Hindlimb muscle (tissue), 1 donor: ENCODE measurements at places on chromosomes 7 and 10.

DNA sequence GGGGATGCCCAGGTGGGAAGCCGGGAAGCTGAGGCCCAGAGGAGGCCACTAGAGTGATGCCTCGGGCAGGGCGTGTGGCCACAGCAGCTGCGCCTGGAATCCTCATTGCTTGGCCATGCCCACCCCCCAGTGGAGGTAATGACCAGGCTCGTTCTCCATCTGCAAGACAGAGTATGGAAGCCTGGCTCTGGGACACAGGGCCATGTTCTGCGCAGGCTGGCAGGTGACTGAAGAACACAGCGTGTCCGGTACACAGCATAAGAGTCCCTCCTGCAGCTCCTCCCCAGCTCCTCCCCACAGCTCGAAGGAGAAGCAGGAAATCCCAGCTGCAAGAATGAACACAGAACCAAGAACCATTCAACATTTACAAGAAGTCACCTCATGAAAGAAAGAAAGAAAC, 64.8 kb downstream of the SMURF1 start:
- peak; percentile 19 for DNase-seq

DNA sequence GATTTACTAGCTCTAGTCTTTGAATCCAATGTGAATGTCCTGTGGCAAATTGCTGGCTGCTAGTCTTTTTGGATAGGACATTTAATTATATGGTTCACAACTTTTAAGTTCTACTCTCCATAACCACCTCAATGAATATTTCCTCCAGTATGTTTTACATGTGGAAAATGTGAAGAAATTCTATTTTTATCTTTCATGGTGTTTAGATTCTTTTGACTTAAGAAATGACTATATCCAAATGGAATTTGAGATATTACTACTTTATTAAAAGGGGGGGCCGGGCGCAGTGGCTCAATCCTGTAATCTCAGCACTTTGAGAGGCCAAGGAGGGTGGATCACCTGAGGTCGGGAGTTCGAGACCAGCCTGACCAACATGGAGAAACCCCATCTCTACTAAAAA, 202.0 kb downstream of the ARL4A start:
- no peak for DNase-seq

GRCh38 chr7:101618916-101619315, 10.2 kb downstream of the MYL10 start:
- DNase-seq, result no peak

GRCh38 chr10:27372095-27372494, 131.5 kb upstream of the ACBD5 start:
- DNase-seq, result no peak

GRCh38 chr7:150415161-150416153, 35.0 kb upstream of the GIMAP8 start:
- no peak for DNase-seq

DNA sequence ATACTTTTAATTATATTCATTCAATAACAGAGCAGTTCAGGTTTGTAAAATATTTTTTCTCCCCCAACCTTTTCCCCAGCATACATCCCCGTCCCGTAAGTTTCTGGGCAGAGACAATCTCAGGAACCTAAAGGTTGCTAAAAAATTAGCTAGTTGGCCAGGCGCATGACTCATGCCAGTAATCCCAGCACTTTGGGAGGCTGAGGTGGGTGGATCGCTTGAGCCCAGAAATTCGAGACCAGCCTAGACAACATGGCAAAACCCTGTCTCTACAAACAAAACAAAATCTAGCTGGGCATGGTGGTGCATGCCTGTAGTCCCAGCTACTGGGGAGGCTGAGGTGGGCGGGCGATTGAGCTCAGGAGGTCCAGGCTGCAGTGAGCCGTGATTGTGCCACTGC, 40.2 kb downstream of the TCF7L2 start:
- no peak for DNase-seq

DNA sequence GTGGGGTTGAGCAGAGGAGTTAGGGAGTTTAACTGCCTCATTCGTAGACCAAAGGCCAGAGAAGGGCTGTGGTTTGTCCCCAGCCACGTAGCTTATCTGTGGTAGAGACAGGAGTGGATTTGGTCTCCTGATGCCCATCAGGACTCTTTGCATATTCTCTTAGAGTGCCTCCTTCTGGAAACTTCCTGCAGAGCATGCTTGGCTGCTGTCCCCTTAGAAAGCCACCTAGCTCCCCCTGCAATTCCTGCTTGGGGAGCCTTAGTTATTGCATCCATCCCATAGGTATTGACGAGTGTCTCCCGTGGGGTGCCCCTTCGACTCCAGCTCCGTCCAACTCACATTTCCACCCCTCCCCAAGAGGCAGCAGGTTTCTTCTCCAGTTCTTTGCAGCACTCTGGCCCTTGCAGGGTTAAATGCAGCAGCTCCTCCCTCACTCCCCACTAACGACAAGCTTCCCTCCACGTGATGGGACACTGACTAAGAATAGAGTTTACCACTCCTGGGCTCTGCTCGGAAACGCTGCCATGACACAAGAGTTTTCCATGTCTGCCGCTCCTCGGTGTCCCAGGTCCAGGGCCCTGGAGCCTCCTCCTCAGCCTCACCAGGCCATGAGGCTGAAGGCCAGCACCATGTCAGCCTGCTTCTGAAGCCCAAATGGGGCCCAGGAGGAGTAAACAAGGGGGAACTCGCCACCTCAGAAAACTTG, 147.8 kb upstream of the UNC5B start:
- DNase-seq, result peak; percentile 15

DNA sequence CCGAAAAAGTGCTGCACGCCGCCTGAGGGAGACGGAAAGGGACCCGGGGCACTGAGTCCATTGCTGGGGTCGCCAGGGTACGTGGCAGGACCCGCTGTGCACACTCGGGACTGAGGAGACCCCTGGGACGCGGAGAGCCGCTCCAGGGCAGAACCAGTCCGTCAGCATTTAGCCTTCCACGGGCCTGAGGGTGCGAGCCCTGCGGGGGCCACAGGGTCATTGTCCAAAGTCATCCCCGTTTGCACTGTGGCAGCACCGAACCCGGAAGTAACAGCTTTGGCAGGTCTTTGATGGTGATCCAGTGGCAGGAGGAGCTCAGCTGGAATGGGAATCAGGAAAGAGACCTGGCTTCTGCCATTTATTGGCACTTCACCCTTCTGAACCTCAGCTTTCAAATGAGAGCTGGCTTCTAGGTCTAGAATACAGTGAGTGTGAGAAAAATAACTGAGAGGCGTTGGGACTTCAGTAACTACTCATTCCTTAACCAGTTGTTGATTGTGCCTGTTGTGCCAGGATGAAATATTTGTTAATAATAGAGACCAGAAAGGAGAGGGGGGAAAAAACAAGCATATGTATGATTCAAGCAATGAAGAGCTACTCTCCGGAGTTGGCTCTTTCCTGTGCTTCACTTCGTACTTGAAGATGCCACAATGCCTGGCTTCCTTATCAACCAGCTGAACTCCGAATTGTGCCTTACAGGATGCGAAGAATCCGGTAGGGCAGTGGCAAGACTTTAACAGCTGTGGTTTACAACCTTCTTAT, 811 bp upstream of the ARHGAP12 start:
- peak; percentile 63 for DNase-seq
